ENCODE measurements at places on chromosomes 1 and 21.

DNA sequence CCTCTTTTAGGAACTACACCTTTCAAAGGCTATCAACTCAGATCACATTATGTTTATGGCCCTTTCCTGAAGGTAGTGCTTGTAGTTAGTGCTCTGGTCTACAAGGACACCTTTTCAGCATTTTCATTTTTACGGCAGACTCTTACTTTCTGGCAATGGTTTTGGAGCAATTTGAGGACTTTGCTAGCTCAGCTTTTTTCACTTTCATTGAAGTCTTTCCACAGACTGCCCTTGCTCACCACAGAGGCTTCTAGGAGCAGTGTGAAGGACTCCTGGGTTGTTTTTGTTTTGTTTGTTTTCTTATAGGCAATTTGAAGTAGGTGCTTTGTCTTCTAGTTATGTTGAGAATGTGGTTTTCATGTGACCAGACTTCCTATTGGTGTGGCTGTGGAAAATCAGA lies 43.1 kb downstream of the CD55 start:
- no peak for DNase-seq

DNA sequence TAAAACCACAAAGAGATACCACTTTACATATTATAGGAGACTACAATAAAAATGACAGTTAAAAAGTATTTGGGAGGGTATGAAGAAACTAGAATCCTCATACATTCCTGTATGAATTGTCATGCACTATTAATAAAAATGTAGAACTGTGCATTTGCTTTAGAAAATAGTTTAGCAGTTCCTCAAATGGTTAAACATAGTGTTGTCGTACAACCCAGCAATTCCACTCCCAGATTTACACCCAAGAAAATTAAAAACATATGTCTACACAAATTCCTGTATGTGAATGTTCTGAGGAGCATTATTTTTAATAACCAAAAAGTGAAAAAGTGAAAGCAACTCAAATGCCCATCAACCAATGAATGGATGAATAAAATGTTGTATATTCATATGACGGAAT lies 23.1 kb upstream of the PDE4B start:
- DNase-seq: no peak

- DNase-seq: no peak
Measured at GRCh38 chr1:148357037-148357436, 126.1 kb downstream of the PPIAL4G start.

- DNase-seq: no peak
Measured at GRCh38 chr1:22738522-22738921, 27.9 kb downstream of the EPHB2 start.

- DNase-seq: no peak
Measured at GRCh38 chr1:156652131-156652991, 10.4 kb downstream of the BCAN start.

DNA sequence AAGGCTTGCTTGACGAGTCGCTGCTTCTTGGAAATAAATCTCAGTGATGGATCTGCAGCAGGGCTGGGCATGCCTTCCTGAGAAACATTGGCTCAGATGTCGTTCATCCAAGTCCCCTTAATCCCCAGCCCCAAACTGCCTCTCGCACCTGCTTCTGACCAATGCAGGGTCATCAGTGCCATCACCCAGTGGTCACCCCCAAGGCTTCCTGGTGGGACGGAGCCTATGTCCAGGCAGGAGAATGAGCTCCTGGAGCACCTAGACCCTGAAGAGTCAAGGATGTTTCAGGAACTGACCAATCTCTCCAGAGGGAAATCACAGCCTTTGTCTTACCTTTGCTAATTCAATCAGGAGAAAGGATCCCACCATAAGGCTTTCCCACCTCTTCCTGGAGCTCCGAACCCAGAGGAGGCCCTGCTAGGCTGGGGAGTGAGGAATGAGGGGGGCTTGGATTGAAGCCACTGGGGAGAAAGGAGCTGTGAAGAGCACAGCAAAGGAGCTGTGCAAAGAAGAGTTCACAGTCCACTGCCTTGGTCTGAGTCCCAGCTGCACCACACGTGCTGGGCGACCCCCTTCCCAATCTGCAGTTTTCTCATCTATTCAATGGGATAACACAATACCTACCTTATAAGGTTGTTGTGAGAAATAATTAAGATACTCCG lies 416.1 kb downstream of the NPHP4 start:
- no peak for DNase-seq

Measured in NCI-H1417 treated with DMSO at 0.1 percent for 48 hours (cell line).